ENCODE measurements at places on chromosomes 1 and 21.

GRCh38 chr1:206909883-206910318 lies 11.8 kb downstream of the FCMR start:
- DNase-seq: no peak

DNA sequence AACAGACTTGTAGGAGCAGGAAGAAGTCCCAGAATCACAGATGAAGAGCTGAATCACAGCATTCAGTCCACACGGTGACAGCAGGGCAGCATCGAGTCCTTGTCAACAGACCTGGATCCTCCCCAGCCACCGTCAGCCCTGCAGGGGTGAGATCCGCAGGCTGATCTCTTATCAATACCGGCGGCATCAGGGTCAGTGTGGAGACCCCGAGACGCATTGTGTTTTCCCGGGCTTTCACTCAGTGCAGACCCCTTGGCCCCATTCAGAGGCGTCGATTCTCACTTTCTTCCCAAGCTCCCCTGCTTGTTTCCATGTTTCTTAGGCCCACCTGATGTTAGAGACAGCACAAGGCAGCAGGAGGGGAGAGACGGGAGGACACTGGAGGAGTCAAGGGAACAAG lies 609.6 kb downstream of the PTPRU start:
- DNase-seq: no peak

- no peak for DNase-seq
Observed at GRCh38 chr1:234562334-234562733, 47.6 kb downstream of the IRF2BP2 start.

DNA sequence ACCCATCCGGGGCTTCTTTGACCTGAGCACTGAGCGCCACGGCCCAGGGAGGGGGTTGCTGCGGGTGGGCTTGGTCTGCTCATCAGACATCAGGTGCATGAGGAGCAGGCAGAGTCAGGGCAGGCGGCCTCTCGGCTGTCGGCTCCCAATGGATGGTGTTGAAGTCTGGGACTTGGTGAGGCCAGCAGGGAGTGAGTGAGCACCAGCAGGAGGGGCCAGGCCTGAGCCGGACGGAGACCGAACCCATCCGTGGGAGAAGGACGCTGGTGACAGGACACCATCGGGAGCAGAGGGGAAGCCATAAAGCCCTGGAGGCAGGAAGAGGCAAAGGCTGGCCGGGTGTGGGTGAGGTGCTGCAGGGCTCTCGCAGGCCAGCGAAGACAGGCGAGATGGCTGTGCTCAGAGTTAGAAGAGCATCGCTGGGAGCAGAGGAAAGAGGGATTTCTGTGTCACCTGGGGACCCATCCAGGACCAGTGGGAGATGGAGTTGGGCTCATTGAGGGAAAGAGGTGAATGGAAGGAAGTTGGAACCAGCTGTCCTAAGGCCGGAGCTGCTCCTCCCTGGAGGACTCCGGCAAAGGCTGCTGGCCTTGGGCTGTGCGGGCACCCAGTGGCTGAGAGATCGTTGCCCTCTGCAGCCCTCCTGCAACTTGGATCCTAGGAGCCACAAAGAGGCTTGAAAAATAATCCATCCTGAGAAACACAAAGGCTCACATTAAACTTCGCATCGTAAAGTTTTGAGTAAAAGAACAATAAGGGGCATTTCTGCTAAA lies 49.9 kb downstream of the PDE9A start:
- DNase-seq: no peak

- no peak for DNase-seq
Observed at GRCh38 chr1:170624146-170624545, 39.8 kb upstream of the PRRX1 start.

- no peak for DNase-seq
Observed at GRCh38 chr1:89356658-89357400, 7.0 kb upstream of the GBP6 start.

DNA sequence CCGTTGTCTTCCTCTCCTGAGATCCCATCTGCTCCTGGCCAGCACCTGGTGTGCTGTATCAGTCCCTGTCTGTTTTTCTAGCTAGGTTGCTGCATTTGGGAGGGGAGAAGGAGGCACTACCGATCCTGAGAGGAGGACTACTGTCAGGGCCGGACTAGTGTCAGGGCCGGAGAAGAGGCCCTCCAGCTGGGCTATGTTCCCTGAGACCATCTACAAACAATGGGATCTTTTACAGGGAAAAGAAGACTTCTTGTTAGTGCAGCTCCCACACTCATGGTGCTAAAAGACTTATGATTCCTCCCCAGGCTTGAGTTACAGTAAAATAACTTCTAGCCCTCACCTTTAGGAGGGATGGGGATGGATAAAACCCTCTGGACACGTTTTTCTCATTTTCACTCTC lies 141.0 kb upstream of the TNR start:
- no peak for DNase-seq
